Stimulated activated CD4-positive, alpha-beta T cell treated with anti-CD3 and anti-CD28 coated beads, Interleukin-4, amount 100 ng/mL, for 24 hours (primary cell): ENCODE measurements at places on chromosomes 6 and 20.

- DNase-seq = no peak
These were observed 241.2 kb upstream of the ZFP64 start for GRCh38 chr20:52432740-52433139.

DNA sequence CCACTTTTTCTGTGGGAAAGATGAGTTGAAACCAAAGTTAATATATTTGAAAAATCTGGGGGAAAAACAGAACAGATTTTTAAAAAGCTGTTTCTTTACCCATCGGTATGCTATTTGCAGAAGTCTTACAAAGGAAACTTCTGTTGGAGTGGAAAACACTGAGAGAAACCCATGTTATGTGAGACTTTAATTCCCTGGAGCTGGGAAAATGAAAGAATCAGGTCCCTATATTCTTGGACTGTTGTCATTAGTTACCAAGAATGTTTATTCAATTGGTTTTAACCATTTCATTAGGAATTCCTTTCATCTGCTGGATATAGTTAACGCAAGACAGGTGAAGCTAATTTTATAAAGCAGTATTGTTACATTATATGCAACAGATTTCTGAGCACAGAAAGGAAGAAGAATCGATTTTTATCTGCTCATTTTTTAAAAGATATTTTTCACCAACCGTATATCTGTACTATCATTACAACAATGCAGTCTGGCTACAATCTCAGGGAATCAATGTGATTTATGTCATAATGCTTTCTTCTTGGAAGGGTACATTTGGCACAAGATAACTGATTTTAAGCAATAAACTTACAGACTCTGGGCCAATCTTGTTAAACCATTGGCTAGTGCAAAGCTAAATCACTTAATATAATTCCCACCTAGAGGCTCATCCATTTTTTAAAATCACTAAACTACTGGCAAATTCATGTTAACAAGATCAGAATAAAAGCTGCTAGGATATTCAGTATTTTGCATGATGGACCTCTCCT is 170.0 kb downstream of the MOXD1 start:
- DNase-seq = no peak

- DNase-seq = no peak
These were observed 6.6 kb upstream of the TP53RK start for GRCh38 chr20:46695892-46696291.

GRCh38 chr20:32332614-32333013 is 25.5 kb upstream of the ASXL1 start:
- DNase-seq = peak; percentile 15

DNA sequence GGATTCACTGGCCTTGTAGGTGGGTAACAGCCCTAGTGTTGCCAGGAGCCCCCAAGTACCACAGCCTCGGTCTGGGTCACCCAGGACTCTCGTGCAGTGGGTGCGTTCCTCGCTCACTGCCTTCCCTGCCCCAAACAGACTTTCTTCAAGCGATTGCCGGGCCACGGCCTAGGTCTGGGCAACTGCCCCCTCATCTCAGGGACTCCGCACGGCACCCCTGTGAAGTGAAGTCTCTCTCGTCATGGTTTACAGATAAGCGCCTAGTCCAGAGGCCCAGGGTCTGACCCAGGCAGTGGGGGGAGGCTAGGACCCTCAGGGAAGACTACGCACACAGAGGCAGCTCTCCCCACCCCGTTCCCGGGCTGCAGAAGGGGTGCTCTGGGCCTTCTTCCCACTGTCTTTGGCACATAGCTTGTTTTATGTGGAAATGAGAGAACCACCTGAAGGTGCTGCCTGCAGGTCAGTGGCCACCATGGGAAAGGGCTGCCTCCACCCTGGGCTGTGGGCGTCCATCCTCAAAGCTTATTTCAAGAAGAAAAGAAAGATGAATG is 220.8 kb downstream of the ERMARD start:
- no peak for DNase-seq
